ENCODE measurements at places on chromosomes 11 and 22. TPM values are rescaled to one million over a fixed set of nuclear protein-coding genes. Genes with fewer than 3 reads are reported as not detected.

DNA sequence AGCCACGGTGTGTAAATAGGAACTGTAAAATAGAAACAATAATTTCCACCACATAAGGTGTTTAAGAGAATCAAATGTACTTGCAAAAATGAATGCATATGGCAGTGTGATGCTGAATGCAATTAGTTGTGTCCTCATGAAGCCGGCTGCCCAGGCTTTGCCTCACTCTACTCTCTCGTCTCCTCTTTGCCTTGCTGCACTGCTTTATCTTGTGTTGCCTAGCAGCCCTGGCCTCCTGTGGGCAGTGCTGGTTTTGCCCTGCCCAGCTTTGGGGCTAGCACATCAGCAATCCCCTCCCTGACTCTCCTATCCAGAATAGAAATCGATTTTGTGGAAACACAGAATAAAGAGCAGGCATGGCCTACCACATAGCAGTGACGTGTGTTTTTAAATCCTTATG, 30.0 kb downstream of the LRRC32 start:
- DNase-seq = no peak

DNA sequence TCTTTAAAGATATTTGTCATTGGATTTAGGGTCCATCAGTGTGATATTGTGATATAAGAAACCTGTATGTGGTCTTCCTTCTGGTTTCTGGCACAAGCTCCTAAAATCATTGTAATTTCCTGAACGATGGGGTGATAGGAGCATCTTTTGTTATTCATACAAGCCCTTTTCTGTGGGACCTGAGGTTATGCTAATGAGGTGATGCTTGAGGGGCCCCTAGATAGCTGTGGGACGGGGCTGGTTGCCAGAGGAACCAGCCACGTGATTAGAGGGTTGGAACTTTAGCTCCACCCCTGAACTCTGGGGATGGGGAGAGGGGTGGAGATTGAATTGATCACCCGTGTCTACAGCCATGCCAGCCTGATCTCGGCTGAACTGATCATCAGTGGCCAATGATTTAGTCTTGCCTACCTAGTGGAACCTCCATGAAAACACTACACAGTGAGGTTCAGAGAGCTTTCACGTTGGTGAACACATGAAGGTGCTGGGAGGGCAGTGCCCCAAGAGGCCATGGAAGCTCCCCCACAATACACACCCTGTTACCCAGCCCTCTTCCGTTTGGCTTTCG, 62.8 kb downstream of the BCR start:
- no peak for DNase-seq

DNA sequence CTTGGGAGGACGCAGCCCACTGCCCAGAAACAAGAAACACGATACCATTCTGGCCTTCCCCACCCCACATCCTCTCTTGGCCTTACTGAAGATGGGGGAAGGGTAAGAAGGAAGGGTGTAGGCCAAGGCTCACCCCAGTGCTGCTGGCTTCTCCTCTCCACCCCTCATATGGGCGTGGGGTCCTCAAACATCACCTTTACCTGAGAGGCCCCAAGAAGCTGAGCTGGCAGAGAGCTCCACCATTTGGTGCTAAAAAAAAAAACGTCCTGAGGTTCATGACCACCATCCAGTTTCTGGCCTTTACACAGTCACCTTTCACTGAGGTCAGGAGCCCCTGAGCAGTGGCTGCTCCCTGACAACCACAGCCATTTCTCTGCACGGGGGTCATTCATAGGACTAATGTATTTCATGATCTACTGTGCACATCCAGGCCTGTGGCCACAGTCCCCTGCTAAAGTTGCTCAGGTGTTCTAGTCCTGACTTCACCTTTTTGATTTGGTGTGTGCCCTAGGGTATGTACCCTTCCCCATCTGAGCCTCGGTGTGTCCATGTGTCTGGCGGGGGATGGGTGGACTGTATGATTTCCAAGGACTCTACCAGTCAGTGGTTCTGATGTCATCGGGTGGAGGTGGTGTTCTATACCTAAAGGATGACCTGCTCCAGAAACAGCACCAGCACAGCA, 15.1 kb downstream of the RHOG start:
- DNase-seq = no peak

- DNase-seq = no peak
Observed at GRCh38 chr11:115453693-115454490, 50.3 kb downstream of the CADM1 start.

DNA sequence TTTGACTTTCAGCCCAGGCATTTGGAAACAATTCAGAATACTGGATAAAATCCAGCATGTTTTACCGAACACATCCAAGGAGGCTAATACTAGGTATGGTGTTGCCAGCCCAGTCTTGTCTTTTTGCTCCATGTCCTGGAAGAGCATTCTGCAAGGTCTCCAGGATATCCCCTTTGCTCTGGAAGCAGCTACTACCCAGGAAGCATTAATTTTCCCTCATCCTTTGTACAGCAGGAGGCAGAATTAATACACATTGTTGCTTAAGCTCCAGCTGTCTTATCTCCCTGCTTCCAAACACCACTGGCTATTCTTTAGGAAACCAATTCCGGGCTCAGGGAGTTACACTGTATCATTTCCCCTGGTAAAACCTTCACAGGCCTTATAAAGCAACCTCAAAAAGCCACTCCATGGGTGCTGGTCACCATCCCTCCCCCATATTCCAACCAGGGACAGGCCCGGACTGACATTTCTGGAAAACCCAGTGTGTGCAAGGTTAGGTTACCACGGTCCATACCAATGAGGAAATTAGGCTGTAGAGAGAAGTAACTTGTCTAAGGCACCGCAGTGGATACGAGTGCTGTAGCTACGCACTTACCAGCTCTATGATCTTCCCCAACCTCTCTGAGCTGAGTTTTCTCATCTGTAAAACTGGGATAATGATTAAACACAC, 1.5 kb upstream of the UBASH3B start:
- DNase-seq = no peak

- DNase-seq = no peak
Observed at GRCh38 chr11:128965485-128965884, 22.8 kb upstream of the TP53AIP1 start.

GRCh38 chr11:116582571-116582970, 190.2 kb downstream of the BUD13 start:
- no peak for DNase-seq

GRCh38 chr11:94271885-94272372, 32.5 kb upstream of the IZUMO1R start:
- DNase-seq = no peak

GRCh38 chr11:12893787-12894672, 115.1 kb upstream of the RASSF10 start:
- DNase-seq = peak; percentile 53

- DNase-seq = peak; percentile 62
Observed at GRCh38 chr11:101860696-101861427, 53.9 kb upstream of the CEP126 start.

GRCh38 chr22:23244690-23245044, 64.4 kb downstream of the BCR start:
- DNase-seq = no peak

GRCh38 chr11:7219491-7219890, 32.2 kb upstream of the SYT9 start:
- DNase-seq = no peak

DNA sequence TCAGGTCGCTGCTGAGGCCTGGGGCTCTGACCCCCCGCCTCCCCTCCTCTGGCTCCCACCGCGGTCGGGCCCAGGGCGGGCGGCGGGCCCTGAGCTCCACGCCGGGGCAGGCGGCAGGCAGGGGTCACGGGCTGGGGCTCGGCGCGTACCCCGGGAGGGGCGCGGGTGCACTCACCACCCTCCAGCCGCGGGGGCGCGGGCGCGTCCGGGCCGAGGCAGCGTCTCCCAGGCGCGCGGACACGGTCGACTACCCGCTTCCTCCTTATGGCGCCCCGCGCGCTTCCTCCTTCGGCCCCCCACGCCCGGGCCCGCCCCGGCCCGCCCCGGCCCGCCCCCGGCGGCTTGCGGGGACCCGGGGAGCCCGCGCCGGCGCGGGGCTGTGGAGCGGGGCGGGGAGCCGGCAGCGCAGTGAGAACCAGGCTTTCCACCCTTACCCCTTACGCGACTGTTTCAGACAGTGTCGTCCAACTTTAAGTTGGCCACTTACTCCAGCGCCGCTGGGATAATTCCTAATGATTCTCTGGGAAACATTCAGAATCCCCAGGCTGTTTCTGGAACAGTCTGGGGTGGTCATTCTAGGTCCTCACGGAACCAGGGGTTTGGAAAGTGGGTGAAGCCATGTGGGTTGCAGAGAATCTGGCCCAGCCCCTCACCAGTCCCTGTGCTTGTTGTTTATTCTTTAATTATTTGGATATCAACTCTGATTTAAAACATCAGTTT, at the start of gene BID:
Gene BID, minus strand, starts transcription at position 264 of the 720 bp plus-strand sequence. CDS start 24,353 bp downstream, outside the sequence.
- DNase-seq = no peak

GRCh38 chr22:24926428-24926725, 20.1 kb downstream of the LHFPL7 start:
- DNase-seq = no peak

DNA sequence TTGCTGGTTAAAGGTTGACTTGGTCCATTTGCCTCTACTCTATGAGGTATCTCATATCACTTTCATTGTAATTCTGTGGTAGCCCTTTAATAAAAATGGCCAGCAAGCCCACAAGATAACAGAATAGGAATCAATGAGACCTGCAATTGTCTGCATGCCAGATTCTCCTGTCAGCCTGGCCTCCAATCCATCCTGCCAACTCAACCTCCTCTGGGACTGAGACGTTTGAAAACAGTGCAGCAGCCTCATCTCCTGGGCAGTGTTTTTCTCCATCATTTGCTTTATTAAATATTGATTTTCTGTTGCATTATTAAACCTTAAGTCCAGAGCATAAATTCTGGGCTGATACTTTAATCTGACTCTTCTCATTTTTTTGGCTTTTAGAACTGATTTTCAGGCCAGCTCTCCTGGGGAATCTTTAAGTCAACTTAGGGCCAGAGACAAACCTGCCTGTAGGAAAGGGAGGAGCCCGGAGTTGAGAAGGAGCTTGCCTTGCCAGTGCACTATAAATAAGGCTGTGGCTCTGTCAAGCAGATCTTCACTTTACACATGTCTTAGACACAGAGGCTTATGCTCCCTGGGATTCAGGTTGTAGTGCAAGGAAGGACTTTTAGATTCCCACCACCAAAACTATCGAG, 798.0 kb downstream of the NTM start:
- DNase-seq = no peak

- DNase-seq = no peak
Observed at GRCh38 chr22:19352766-19353165, 61.2 kb upstream of the CLTCL1 start.

DNA sequence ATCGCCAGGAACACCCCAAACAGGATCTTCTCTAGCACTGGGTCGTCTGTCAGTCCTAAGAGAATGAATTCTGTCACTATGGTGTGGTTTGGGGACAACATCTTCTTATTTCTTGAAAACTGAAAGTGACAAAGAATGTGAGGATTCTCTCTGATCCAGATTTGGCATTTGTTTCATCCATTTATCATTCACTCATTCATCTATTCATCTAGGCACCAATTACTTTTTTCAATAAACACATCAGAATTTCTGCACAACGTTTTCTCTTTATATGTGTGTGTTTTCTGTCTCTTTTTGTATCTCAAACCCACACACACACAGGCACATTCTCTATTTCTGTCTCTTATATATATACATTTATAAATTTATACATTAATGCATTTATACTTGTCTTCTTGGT, at the start of gene OR5M10:
Gene OR5M10, minus strand, starts transcription at position 101 of the 400 bp plus-strand sequence. Its CDS starts 0 bp downstream, at position 101.
- no peak for DNase-seq

DNA sequence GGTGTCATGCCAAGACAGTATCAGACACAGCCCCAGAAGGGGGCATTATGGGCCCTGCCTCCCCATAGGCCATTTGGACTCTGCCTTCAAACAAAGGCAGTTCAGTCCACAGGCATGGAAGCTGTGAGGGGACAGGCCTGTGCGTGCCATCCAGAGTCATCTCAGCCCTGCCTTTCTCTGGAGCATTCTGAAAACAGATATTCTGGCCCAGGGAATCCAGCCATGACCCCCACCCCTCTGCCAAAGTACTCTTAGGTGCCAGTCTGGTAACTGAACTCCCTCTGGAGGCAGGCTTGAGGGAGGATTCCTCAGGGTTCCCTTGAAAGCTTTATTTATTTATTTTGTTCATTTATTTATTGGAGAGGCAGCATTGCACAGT, 14.6 kb downstream of the IL10RA start:
- no peak for DNase-seq

DNA sequence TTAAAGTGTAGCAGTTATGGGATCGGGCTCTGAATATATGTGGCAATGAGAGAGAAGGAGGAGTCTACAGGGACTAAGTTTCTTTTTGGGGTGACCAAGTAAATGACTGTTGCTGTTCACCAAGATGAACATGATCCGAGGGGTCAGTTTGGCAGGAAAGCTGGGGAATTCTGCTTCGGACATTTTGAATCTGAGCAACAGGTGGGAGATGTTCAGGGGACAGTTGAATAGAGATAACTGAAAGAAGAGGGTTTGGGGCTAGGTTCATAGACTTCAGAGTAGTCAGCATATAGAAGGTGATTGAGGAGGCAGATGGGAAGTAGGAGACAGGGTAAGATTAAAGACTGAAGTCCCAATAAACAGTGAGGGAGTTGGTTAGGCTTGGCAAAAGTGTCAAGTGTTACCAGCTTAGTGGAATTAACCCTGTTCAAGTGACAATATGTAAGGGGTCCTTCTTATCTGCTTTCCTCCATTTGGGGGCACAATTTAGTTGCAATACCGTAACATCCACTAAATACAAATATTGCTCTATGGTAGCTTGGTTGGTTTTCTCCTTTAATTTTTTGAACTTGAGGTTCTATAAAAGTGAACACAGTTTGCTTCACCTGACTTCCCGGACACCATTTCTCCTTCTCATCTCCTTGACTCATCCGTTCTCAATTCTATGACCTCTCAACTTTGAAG, 2.9 kb upstream of the ENTHD1 start:
- DNase-seq = no peak

- DNase-seq = no peak
Observed at GRCh38 chr11:65646958-65647701, 9.2 kb downstream of the SIPA1 start.

GRCh38 chr11:6233984-6234386, 451 bp downstream of the FHIP1B start:
- DNase-seq = no peak

GRCh38 chr22:46842606-46843005, 80.2 kb downstream of the TBC1D22A start:
- no peak for DNase-seq

- no peak for DNase-seq
Observed at GRCh38 chr11:128341280-128342248, 245.8 kb downstream of the ETS1 start.

DNA sequence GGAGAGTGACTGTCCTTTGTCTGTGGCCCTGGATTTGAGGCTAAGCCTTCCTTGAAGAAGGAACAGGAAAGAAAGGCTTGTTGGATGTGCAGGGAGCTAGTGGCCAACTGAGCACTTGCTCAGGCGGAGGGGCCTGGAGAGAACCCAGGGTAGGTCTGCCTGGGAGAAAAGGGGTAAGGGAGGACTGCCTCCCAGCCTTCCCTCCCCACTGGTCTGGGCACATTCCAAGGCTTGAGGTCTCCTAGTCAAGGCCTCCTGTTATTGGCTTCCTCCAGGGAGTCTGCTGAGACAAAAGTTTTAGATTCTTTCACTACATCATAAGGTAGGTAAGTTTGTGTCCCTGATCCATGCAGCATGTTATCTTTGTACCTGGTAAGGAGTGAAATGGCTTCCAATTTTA, 15.2 kb downstream of the KCNQ1OT1 start:
- DNase-seq = no peak

The KCNJ1 gene
- not detected for total RNA-seq

The MYOD1 gene
- total RNA-seq = not detected

The MMP11 gene
- total RNA-seq = 1.8 TPM

The SOX10 gene
- not detected for total RNA-seq

The NLRP14 gene
- total RNA-seq = not detected

The RFPL3 gene
- not detected for total RNA-seq

The POU2AF1 gene
- total RNA-seq = not detected

The BUD13 gene
- 11.5 TPM for total RNA-seq

The MUC6 gene
- total RNA-seq = not detected

The PYGM gene
- total RNA-seq = 0.14 TPM

The TRIM51 gene
- not detected for total RNA-seq

Data from HFFc6 (cell line).